ENCODE measurements at places on chromosomes 11 and 22. TPM values are rescaled to one million over a fixed set of nuclear protein-coding genes. Genes with fewer than 3 reads are reported as not detected.

Gene PIH1D2
- total RNA-seq, result 1.5 TPM

Gene DCHS1
- total RNA-seq, result 0.03 TPM

Gene OR52K1
- total RNA-seq, result not detected

Gene TSPAN32
- not detected for total RNA-seq

Gene OR52I2
- total RNA-seq, result not detected

Gene RAG1
- 0.37 TPM for total RNA-seq

Gene OSBP2
- total RNA-seq, result 10.5 TPM

Gene P2RX6
- 1.2 TPM for total RNA-seq

Gene OSBPL5
- total RNA-seq, result 6.4 TPM

Gene DENND6B
- 3.2 TPM for total RNA-seq

Gene TNNI2
- total RNA-seq, result not detected

Gene KRTAP5-7
- total RNA-seq, result not detected

Gene F2
- total RNA-seq, result 2.2 TPM

Gene OSM
- total RNA-seq, result not detected

Gene BUD13
- 10.6 TPM for total RNA-seq

Gene GSTP1
- 1,655 TPM for total RNA-seq

Gene HTR3B
- total RNA-seq, result not detected

Gene NLRP14
- total RNA-seq, result not detected

Gene EMID1
- 0.23 TPM for total RNA-seq

Gene CLDN5
- not detected for total RNA-seq

Gene ACRV1
- total RNA-seq, result not detected

Gene SAMM50
- total RNA-seq, result 49.1 TPM

Gene BRSK2
- 6.2 TPM for total RNA-seq

Gene CECR2
- 0.05 TPM for total RNA-seq

Gene FLRT1
- total RNA-seq, result not detected

Gene APOL2
- total RNA-seq, result 48.5 TPM

Gene CYP2D6
- 0.61 TPM for total RNA-seq

Gene NTM
- not detected for total RNA-seq

Gene DDX10
- 42.7 TPM for total RNA-seq

Gene SPON1
- total RNA-seq, result not detected

Gene TREH
- not detected for total RNA-seq

Gene FAM227A
- 0.64 TPM for total RNA-seq

Measured in A549 treated with GW870086 at 1 μM for 4 hours (cell line).